ENCODE measurements at places on chromosomes 13 and 19. TPM values are rescaled to one million over a fixed set of nuclear protein-coding genes. Genes with fewer than 3 reads are reported as not detected.

The LTBP4 gene
- 36.6 TPM for total RNA-seq

The ARHGEF7 gene
- 26.9 TPM for total RNA-seq

The TIMM44 gene
- total RNA-seq: 65.7 TPM

The FUT3 gene
- total RNA-seq: not detected

The OVOL3 gene
- total RNA-seq: not detected

The SLC7A9 gene
- total RNA-seq: not detected

The SLC5A5 gene
- total RNA-seq: not detected

The ZNF556 gene
- 0.09 TPM for total RNA-seq

The KCNRG gene
- total RNA-seq: 7.7 TPM

The RNF17 gene
- total RNA-seq: not detected

The DLEU7 gene
- under 0.01 TPM for total RNA-seq

The CCDC124 gene
- 28.0 TPM for total RNA-seq

The CGB8 gene
- total RNA-seq: not detected

The NRTN gene
- total RNA-seq: 0.14 TPM

The LRP3 gene
- 24.0 TPM for total RNA-seq

The DIRAS1 gene
- 2.7 TPM for total RNA-seq

The ZNF541 gene
- 0.28 TPM for total RNA-seq

The NLRP5 gene
- not detected for total RNA-seq

The SIGLEC8 gene
- not detected for total RNA-seq

The CASP14 gene
- total RNA-seq: not detected

The PGLYRP2 gene
- not detected for total RNA-seq

Measured in smooth muscle cell of bladder (primary cell).